ENCODE measurements at places on chromosomes 11 and 22. TPM values are rescaled to one million over a fixed set of nuclear protein-coding genes. Genes with fewer than 3 reads are reported as not detected.

KDM4E gene
- total RNA-seq: not detected

TTC9C gene
- 27.1 TPM for total RNA-seq

OR2AG1 gene
- total RNA-seq: not detected

DDIAS gene
- total RNA-seq: 3.5 TPM

TOM1 gene
- 28.0 TPM for total RNA-seq

MUC5AC gene
- not detected for total RNA-seq

DCHS1 gene
- total RNA-seq: 12.8 TPM

IGLL1 gene
- not detected for total RNA-seq

KLHL35 gene
- total RNA-seq: 1.8 TPM

VPS51 gene
- 192 TPM for total RNA-seq

OR2D2 gene
- not detected for total RNA-seq

PHLDA2 gene
- 64.9 TPM for total RNA-seq

OR4D5 gene
- not detected for total RNA-seq

PIWIL4 gene
- under 0.01 TPM for total RNA-seq

ASPHD2 gene
- 0.86 TPM for total RNA-seq

OR4C12 gene
- total RNA-seq: not detected

SCUBE2 gene
- total RNA-seq: 0.18 TPM

SBF1 gene
- 58.5 TPM for total RNA-seq

GAB4 gene
- total RNA-seq: not detected

GRIK4 gene
- total RNA-seq: not detected

GAS2L1 gene
- 47.1 TPM for total RNA-seq

CRYAB gene
- total RNA-seq: 27.1 TPM

ZDHHC13 gene
- 17.2 TPM for total RNA-seq

PDGFD gene
- 4.3 TPM for total RNA-seq

RBMXL2 gene
- total RNA-seq: not detected

TRIM49 gene
- not detected for total RNA-seq

OR10A2 gene
- not detected for total RNA-seq

PLEKHB1 gene
- total RNA-seq: not detected

B4GAT1 gene
- total RNA-seq: 45.0 TPM

SLC22A9 gene
- not detected for total RNA-seq

MOGAT2 gene
- total RNA-seq: not detected

OR4A16 gene
- total RNA-seq: not detected

CFAP300 gene
- total RNA-seq: 12.1 TPM

MGAT3 gene
- total RNA-seq: not detected

TTLL1 gene
- total RNA-seq: 9.7 TPM

MMP10 gene
- total RNA-seq: not detected

C11orf42 gene
- not detected for total RNA-seq

OR8G5 gene
- total RNA-seq: not detected

SESN3 gene
- total RNA-seq: 1.9 TPM

MAPK8IP2 gene
- total RNA-seq: under 0.01 TPM

OPCML gene
- not detected for total RNA-seq

DRD2 gene
- total RNA-seq: not detected

ANGPTL5 gene
- not detected for total RNA-seq

CHRM1 gene
- total RNA-seq: not detected

PHOX2A gene
- total RNA-seq: not detected

ADM2 gene
- total RNA-seq: 20.2 TPM

SAAL1 gene
- 12.1 TPM for total RNA-seq

CABP7 gene
- total RNA-seq: not detected

MAJIN gene
- total RNA-seq: not detected

SCO2 gene
- 1.4 TPM for total RNA-seq

BRMS1 gene
- 74.1 TPM for total RNA-seq

NRXN2 gene
- total RNA-seq: not detected

DDTL gene
- total RNA-seq: not detected

LRP5 gene
- 16.4 TPM for total RNA-seq

NPAS4 gene
- not detected for total RNA-seq

MYBPC3 gene
- not detected for total RNA-seq

Data from myometrial cell (primary cell).